Hepatic stellate cell (primary cell): ENCODE measurements at places on chromosomes 7 and 10.

GRCh38 chr7:155896531-155897263 is 84.4 kb upstream of the SHH start:
- DNase-seq, result no peak

GRCh38 chr10:3199488-3199887 is 26.9 kb upstream of the PITRM1 start:
- no peak for DNase-seq

- DNase-seq, result no peak
Observed at GRCh38 chr7:45700556-45700955, 126.4 kb downstream of the ADCY1 start.

DNA sequence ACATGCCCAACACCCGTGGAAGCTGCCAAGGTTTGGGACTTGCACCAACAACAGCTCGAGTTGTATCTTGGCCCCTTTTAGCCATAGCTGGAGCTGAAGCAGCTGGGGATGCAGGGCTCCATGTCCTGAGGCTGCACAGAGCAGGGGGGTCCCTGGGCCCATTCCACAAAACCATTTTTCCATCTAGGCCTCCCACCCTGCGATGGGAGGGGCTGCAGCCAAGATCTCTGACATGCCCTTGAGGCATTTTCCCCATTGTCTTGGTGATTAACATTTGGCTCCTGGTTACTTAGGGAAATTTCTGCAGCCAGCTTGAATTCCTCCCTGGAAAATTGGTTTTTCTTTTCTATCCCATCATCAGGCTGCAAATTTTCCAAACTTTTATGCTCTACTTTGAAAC is 637.8 kb upstream of the VSTM2A start:
- DNase-seq, result no peak

DNA sequence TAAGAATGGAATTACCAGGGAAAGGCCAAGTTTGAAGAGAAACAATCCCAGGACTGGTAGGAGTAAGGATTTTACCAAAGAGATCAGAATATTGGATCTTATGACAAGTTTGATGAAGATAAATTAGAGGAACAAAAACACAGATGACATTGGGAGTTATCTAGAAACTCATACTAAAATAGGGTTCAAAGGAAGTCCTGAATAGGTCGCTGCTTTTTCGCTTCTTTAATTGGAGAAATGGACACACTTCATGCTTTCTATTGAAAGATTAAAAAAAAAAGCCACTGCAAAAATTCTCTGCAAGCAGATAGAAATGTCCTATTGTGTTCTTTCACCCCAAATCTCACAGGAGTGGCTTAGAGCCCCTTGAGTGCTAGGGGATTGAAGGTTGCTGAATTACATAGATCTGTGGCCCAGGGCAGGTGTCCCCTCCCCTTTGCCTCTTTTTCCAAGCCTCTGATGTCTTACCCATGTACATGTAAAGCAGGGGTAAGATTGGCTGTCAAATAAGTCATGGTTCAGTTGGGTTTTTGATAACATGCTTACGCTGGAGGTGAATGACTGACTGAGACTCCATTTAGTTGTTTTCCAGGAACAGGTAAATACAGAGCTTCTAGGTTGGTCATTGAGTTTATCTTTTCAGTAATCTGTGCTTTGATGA is 152.0 kb downstream of the OR13A1 start:
- no peak for DNase-seq

DNA sequence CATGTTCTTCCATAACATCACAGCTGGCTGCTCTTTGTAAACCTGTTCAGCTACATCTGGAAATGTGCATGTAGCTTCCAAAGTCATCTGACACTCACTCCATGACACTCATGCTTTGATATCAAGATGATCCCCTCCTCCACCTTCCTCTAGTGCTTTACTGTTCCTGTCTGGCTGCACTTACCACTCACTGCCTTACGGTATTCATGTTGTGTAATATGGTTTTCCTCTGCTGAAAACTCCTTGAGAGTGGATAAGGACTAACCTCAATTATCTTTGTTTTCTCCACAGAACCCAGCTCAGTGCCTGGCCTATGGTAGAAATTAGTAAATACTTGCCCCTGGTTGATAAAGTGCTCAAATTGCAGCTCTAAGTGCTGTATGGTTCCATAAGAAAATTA is 483.9 kb downstream of the HTR7 start:
- no peak for DNase-seq

- DNase-seq, result no peak
Observed at GRCh38 chr7:28688651-28689050, 269.5 kb downstream of the TRIL start.

GRCh38 chr10:133179128-133179520 is 19.1 kb downstream of the KNDC1 start:
- DNase-seq, result no peak

- peak; percentile 16 for DNase-seq
Observed at GRCh38 chr7:121547544-121548092, 151.5 kb upstream of the FAM3C start.

GRCh38 chr7:35761871-35762677 is 38.8 kb upstream of the SEPTIN7 start:
- DNase-seq, result no peak

DNA sequence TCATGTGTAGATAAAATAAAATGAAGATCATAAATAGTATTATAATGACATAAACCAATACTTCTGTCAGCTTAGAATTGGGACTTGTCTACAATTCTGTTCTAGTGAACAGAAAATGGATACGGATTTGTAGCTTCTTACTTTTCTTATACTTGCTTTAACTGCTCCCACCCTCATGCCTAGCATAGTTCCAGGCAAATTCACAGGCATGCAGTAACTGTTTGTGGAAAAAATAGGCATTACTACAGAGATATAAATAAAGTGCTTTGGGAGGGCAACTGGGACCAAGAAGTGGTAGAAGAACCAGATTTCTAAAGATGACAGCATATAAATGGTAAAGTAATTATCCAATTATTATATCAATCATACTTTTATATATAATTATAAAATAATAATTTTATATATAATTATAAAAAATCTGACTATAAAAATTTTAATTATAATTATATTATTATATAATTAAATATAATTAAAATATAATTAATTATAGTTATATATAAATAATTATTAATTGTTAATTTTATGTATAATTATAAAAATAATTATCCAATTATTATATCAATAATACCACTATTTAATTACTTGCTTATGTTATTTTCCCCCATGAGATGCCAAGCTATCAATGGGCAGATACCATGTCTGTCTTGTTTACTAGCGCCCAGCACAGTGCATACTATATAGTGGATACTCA is 144.1 kb downstream of the NOC3L start:
- DNase-seq, result peak; percentile 54

DNA sequence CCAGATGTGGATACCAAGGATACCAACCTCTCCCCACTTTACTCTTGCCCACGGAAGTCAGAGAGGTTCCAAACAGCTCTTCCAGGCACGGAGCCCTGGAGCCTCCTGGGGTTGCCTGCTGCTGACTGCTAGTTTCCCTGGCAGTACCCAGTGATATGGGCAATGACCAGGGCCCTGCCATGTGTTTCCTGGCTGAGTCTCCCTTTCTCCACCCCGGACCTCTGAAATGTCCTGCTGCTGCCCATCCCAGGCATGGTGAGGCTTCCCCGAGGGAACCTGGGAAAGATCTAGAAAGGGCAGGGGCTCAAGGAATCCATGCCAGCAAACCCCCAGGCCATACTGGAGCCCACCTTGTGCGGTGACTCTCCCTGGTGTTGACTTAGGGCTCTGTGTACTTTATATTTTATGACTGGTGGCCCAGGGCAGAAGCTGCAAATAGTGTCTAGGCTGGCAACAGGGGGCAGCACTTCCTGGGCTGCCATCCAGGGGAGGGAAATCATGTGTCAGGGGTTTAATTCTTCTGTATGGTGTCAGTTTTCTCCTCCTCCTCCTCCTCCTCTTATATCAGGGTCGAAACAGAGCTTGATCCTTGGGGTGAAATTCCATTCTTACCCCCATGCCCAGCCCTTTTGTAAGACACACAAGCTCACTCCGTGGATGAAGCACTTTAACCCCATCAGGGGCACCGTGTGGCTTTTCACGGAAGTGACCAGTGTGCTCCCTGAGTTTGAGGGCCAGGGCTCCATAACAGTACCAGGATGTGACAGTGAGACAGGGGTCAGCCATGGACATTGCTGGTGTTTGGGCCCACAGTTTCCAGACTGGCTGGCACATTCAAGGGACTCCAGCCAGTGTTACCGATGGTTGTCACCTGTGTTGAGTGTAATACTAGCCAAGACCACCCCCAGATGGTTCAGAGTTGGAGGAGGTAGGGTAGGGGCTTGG is 62.4 kb upstream of the GDF10 start:
- DNase-seq, result no peak

- DNase-seq, result peak; percentile 88
Observed at GRCh38 chr7:47327698-47328391, 254.1 kb downstream of the TNS3 start.

DNA sequence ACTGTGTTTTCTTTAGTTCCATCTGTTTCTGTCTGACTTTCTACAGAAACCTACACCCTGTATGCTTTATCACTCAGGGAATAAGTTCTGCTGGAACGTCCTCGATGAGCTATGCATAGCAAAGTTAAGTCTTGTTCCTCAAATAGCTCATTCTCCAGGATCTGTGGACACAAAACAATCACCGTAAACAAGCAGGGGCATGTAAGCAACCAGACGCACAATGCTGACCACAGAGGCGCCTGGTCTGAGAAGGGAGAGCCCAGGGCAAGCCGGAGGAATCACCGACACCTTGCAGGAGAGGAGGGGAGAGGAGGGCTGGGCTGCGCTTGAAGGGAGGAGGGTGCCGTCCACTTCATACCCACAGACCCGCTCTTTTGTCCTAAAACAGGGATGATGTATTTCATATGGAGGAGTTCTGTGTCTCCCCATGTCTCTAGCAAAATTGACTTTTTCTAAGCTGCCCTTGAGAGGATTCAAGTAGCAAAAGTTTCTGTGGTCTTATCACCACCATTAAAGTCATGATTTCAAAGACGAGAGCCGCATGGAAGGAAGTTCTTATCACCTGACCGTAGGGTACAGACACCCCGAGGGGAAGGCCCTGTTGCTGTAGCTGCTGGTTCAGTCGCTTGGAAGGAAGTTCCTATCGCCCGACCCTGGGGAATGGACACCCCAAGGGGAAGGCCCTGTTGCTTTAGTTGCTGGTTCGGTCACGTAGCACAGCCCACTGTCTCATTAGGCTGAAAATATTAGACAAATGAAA is 14.3 kb downstream of the CALML3 start:
- DNase-seq, result no peak

DNA sequence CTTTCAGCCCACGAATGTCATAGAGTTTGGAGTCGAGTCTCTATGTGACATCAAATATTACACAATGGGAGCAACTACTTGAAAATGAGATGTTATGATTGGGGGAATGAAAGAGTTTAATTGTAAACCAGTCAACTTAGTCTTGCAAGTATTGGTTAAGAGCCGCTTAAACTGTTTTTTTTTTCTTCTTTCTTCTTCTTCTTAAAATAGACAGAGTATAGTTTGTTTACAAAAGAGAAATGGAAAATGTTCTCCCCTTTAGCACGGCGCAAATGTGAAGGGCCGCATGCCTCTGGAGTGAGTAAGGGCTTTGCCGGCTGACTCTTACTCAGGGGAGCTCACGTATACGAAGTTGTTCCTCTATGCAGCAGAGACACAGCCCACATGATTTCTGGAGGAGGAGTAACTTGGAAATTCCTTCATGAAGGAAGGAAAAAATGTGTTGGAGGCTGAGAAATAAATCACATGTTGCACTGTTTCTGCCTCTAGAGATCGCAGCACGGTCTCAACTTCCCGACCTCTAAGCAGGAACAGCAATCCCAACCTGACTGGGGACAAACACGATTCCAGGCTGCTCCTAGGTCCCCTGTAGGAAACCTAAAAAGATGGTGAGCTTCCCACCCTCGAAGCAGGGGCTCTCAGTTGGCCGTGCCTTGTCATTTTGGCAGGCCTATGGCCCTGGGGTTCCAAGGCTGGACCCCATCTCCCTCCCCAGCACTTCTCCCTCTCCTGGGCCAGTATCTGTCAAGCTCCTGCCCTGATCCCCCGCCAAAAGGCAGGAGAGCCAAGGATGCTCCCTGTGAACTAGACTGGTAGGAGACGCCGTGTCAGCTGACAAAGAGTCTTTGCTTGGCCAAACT is 44.8 kb downstream of the MYOF start:
- peak; percentile 79 for DNase-seq

GRCh38 chr7:132537456-132538145 is 38.7 kb downstream of the PLXNA4 start:
- no peak for DNase-seq

- no peak for DNase-seq
Observed at GRCh38 chr7:17546189-17546588, 247.7 kb downstream of the AHR start.
